ENCODE measurements at places on chromosomes 12 and 14.

DNA sequence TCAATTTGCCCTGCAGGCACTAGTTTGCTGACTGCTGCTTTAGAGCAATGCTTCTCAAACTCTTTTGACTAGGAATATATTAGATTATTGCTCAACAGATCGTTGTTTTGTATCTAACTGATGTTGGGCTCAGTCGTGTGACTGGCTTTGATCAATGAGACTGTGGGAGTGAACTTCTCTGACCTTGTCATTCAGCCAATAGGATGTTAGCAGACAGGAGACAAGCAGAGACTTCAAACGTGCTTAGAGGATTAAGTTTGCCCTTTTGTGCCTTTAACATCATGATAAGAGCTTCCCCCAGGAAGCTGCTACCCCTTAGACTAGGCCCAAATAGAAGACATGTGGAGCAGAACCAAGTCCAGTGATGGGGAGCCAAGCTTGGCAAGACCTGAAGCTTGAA, 76.7 kb upstream of the ELK3 start:
- DNase-seq = no peak

DNA sequence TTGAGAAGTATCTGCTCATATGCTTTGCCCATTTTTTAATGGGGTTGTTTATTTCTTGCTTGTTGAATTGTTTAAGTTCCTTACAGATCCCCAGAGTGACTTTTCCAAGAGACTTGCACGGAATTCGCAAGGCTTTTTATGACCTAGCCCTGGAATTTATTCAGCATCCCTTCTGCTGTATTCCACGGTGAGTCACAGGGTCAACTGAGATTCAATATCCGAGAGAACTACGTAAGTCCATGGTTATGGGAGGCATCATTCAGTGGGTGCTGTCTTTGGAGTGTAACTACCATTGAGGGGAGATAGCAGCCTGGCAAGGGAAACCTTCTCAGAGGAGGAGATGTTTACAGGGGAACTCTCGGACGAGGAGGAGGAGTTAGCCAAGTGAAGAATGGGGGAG, 20.9 kb upstream of the GPRC5A start:
- DNase-seq = no peak

GRCh38 chr14:92844204-92844603, 50.1 kb downstream of the GOLGA5 start:
- no peak for DNase-seq

- no peak for DNase-seq
Observed at GRCh38 chr14:92866901-92867865, 55.8 kb upstream of the CHGA start.

- no peak for DNase-seq
Observed at GRCh38 chr12:27025116-27025515, 2.8 kb downstream of the MED21 start.

GRCh38 chr12:44930972-44931600, 55.0 kb upstream of the NELL2 start:
- no peak for DNase-seq

GRCh38 chr12:52091869-52092268, 12.4 kb downstream of the SMIM41 start:
- DNase-seq = no peak

GRCh38 chr14:34218881-34219280, 243.2 kb downstream of the SPTSSA start:
- no peak for DNase-seq

GRCh38 chr12:102962532-102962931, 5.1 kb downstream of the ASCL1 start:
- DNase-seq = no peak

GRCh38 chr12:911191-911826, 38.2 kb downstream of the RAD52 start:
- no peak for DNase-seq

GRCh38 chr12:124506145-124506831, 61.1 kb downstream of the NCOR2 start:
- DNase-seq = no peak

DNA sequence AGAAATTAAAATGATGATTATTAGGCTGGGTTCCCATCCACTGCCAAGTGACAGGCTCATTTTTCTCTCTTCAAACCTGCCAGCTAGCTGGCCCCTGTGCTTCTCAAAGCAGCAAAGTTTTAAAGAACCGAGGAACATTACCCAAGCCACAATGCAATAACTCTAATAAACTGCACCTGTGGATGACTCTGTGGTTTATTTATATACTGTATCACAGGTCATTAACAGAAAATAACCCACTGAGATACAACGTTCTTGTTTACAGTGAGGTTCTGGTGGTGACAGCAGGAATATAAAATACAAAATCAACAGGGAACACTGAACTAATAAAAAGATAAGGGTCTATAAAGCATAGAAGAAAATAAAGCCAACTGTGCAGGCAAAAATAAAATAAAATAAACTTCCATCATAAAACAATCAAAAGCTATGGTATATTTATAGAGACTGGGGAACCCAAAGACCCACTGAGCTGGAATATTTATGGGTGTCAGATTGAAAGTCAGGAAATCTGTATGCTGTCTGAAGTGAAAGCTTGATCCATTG, 472.9 kb downstream of the NOVA1 start:
- DNase-seq = no peak

GRCh38 chr12:56158029-56158925, at the start of gene MYL6:
Gene MYL6 (plus strand): TSS chr12:56158359. CDS start chr12:56158402, 43 bp downstream.
- peak; percentile 82 for DNase-seq

GRCh38 chr12:4591180-4591687, 29.2 kb downstream of the DYRK4 start:
- no peak for DNase-seq

DNA sequence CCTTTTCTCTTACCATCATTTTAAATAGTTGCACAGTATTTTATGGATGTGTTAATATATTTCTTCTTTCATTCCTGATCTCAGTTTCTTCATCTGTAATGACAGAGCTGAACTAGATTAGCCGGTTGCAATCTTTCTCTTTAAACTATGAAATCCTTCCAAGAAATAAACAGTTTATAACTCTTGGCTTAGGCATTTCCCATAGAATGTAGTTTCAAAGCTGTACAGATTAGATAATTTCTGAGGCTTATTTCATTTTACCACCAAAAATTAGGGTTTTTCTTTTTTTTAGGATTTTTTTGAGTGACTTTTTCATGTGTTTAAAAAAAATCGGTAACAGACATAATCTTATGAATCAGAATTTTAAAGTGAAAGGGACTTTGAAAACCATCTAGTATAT, 144.0 kb downstream of the RAD51B start:
- DNase-seq = no peak

- DNase-seq = no peak
Observed at GRCh38 chr12:27723212-27723611, 12.6 kb downstream of the MRPS35 start.

GRCh38 chr12:47139000-47139681, 59.4 kb upstream of the AMIGO2 start:
- DNase-seq = no peak

GRCh38 chr14:60220084-60220483, 28.9 kb upstream of the PPM1A start:
- DNase-seq = no peak

DNA sequence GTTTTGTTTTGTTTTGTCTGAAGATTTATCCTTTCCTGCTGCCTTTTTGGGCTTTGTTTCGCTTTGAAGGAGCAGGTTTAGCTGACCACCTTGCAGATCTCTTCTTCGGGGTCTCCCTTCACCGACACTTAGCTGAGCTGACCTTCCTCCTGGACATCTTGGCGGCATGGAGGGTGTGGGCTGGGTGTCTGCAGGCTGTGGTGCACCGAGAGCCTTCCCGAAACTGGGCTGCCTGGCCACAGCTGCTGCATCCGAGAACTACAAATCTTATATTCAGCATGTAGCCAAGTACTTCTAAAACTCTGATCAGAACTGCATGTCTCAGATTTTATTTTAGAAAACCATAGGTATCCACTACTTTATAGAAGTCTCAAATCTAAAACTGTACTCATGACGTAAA, 84.9 kb downstream of the PPFIBP1 start:
- DNase-seq = no peak
